ENCODE measurements at places on chromosomes 6 and 20. TPM values are rescaled to one million over a fixed set of nuclear protein-coding genes. Genes with fewer than 3 reads are reported as not detected.

The LY6G6D gene
- polyA plus RNA-seq, result 1.7 TPM

DNA sequence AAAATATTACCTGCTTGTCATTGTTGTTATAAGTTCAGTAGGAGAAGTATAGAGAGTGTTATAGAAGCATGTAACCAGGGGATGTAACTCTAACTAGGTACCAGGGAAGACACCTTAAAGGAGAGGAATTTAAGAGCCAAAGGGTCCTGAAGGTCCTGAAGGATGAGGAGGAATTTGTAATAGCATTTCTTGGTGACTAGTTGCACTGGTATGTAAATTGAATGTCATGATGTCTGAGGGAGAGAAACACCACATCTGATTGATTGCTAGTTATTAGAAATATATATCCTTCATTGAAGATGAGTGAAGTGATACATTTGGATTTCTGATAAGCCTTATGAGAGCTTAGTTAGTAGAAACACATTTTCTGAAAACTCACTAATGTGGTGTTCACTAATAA lies 643.8 kb downstream of the RFPL4B start:
- DNase-seq, result no peak

- DNase-seq, result no peak
These were observed 3.6 kb downstream of the SULF2 start for GRCh38 chr20:47781632-47782031.

The RAET1G gene
- 0.24 TPM for polyA plus RNA-seq

- no peak for DNase-seq
These were observed 113.4 kb upstream of the BEND3 start for GRCh38 chr6:107228754-107229153.

DNA sequence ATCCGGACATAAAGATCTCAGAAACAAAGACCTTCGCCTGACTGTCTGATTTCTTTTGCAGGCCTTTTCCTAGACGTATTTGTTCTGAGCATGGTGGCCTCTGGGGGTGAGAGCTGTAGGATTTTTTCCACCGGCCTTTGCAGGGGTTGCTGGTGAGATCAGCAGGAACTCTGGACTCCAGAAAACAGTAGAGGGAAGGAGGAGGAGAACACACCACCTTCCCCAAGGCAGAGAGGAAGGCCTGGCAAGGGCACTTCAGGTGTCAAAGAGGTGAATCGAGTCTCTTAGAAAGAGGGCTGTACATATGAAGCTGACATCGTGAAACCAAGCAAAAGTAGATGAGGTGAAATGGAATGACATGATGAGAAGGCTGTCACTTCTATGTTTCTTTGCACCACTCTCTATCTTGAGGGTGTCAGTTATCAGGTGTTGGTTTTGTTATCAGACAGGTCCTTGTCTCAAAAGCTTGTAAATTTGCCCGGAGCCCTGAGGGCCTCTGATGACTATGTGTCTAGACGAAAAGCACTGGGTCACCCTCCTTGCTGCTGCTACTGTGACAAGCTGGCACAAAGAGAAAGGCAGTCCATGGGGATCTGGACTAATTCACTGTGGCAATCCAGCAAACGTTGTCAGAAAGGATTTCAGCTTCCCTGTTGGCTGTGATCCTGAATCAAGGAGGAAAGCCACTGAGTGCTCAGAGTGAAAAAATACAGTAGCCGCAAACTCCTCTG lies 91.3 kb upstream of the MAP3K7 start:
- peak; percentile 32 for DNase-seq

DNA sequence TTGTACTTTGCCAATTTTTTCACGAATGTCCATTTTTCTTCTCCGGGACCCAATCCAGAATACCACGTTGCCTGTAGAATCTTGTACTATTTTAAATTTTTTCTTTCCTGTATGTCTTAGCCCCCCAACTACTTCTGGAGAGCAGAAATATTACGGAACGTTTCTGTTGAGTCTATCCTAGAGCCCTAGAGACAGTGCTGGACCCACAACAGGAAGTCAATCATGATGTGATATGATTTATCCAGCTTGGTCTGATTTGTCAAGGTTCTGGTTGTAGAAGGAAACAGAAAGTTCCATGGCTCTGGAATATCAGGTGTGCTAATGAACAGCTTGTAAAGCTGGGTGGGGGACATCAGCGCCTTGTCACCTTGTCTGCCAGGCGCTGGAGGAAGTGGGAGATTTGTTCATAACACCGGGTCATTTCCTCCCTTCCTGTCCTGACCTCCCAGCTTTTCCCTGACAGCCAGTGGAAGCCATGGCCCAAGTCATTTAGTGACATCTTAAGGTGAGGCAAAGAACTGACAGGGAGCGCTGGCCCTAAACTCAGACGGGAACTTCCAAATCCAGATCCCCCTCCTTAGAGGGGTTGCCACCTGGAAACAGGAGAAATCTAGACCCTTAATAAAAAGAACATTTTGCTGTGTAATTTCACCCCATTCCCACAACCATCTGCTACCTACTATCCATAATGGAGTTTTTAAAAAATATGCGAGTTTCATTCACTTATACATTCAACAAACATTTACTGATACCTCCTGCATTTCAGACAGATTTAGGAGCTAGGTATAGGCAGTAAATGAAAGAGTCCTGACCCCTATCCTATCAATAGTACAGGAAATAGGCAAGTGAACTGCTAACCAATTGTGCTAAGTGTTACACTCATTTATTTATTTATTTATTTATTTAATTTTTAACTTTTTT lies 130.5 kb downstream of the ZFP64 start:
- peak; percentile 50 for DNase-seq

- DNase-seq, result no peak
These were observed 233.6 kb downstream of the BMP7 start for GRCh38 chr20:57032847-57033246.

The AVP gene
- not detected for polyA plus RNA-seq

DNA sequence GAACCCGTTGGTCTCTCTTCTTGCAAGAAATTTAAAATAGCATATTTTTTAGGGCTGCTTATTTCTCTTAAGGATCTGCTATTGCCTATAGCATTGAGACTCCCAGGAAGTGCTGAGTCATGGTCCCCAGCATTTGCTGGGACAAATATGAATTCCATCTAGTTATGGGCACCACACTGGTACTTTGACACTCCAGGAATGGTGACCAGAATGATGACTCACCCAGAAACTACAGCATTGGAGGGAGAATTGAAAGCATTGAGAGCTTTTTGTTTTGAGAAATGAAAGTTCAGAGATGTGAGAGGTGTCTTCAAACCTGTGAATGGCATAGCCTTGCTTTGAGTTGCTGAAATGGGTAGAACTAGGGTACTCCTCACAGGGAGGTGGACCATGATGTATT lies 699.7 kb downstream of the DHX35 start:
- DNase-seq, result no peak

The GNRH2 gene
- 0.61 TPM for polyA plus RNA-seq

The ENPP3 gene
- polyA plus RNA-seq, result 0.17 TPM

- DNase-seq, result peak; percentile 37
These were observed 177.9 kb upstream of the ZNF184 start for GRCh38 chr6:27650620-27651370.

DNA sequence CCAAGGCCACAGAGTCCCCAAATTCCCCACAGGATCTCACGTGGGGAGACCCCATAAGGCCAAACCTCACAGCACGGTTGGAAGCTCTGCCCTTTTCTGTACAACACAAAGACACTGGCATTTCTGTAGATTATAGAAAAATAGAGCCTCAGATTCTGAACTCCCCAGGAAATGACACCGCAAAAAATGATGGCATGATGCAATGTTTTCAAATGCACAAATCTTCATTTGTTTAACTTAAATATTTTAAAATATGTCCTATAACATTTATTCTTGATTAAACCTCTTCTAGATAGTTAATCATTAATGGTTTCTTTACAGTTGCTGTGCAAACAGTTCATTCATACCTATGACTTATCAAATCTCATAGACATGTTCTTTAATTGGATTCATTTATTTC lies 33.8 kb downstream of the SIM1 start:
- no peak for DNase-seq

DNA sequence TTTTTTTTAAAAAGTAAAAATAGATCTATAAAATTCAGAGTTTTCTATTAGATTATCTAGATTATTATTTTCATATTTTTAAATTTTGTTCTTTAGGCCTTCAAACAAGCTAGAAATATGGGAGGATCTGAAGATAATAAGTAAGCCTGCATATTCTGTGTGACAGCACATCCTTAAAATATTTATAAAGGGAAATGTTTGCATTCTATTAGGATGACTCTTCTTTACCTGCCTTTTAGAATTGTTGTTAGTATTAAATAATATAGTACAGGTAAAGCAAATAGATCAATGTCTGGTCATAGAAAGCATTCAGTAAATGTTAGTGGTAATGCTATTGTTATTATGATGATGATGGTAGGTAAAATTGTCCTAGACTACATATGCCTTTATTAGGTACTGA lies 17.4 kb downstream of the PEX3 start:
- no peak for DNase-seq

The ADTRP gene
- 2.3 TPM for polyA plus RNA-seq

- DNase-seq, result no peak
These were observed 7.0 kb upstream of the OSBPL2 start for GRCh38 chr20:62231292-62231691.

GRCh38 chr6:131161987-131162386 lies 26.7 kb downstream of the AKAP7 start:
- DNase-seq, result no peak

DNA sequence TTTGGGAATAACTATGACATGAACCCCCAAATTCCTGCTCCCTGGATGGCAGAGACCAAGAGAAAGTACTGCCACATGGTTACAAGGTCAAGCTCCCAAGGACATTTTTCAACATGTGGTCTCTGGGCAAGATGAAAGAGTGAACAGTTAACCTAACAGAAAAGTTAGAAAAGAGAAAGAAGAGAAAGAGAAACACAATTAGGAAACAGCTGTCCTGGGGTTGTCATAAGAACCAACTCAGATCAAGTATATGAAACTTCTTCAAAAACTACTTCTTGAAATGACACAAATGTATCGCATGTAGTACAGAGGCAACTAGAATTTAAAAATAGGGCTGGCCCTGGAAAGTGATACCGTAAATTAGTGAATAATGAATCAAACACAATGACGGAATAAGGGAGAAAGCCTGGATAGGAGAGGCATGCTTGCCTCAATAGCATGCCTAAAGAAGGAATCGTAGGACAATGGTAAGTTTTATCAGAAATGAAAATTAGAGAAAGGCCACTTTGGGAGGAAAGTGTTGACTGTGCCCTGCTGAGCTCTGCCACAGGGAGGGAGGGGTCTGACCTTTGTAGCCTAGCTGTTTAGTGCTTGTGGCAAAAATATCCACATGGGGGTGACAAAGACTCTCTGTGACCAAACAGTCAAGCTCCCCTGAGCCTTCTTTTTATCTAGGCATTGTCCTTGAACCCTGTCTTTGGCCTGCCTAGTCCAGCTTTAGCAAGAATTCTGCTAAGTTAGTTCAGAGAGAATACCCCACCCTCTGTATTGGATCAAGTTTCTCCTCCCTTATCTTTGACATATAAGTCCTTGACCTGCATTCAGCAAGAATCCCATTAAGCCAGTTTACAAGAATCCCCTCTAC lies 4.3 kb upstream of the DCBLD1 start:
- DNase-seq, result no peak

DNA sequence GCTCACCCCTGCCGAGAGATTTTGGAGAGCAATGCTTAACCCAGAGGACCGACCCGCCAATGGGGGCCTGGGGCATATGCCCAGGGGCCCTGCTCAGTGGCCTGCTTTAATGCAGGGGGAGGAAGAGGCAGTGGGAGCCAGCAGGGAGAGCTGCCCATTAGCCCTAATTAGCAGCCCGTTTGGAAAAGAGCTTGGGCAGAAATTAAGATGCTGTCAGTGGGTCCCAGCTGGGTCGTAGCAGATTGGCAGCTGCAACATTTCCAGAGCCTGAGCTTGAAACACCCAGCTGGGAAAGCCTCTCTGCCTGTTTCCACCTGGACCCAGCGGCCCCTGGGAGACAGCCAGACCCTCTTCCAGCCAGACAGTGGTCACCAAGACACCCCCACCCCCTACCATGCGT lies 39.5 kb downstream of the CD40 start:
- DNase-seq, result no peak

DNA sequence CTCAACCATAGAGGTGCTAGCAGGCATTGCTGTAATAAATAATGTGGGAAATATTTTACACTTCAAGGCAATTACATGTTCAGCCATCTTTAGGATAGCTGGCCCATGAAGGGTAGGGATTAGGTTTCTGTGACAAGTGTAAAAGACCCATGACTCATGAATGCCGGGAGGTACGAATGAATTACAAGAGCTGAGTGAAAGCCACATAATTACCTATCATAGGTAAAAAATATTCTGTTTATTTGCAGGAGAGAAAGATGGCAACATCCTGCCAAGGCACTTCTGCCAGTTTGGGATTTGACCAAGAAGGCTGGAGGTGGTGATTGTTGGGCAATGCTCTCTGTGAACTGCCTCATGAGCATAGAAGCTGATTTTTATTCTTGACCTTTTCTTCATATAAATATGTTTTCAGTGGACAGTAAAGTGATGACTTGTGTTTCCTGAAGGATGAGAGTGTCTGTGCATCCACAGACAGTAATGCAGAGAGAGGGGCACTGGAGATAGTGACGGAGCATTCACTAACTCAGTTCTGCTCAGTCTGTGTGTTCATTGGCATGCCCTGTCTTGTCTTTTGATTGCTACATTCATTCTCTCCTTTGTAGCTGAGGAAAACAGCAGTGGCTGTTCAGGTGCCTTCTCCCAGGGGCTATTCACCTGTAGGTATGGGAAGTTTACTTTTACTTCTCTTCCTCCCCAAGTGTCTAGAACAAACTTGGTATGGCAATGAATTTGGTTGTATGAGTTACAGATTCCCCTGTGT lies 481.1 kb downstream of the TFAP2B start:
- DNase-seq, result no peak

- DNase-seq, result no peak
These were observed 64.4 kb upstream of the COL21A1 start for GRCh38 chr6:56311533-56312448.

GRCh38 chr6:12962987-12963386 lies 246.4 kb downstream of the PHACTR1 start:
- peak; percentile 33 for DNase-seq

The NRSN1 gene
- polyA plus RNA-seq, result 0.18 TPM

The OR2H2 gene
- polyA plus RNA-seq, result 0.16 TPM

The STMND1 gene
- 0.52 TPM for polyA plus RNA-seq

The BMP2 gene
- polyA plus RNA-seq, result 1.4 TPM

- DNase-seq, result peak; percentile 93
These were observed 13.9 kb upstream of the NAA20 start for GRCh38 chr20:20003031-20003954.

GRCh38 chr20:3177746-3178485 lies 4.6 kb upstream of the LZTS3 start:
- DNase-seq, result no peak

The TMEM170B gene
- polyA plus RNA-seq, result 4.6 TPM
